CD4-positive, alpha-beta T cell treated with Interleukin-21 for 1 hour (primary cell): ENCODE measurements at places on chromosomes 5 and 9.

DNA sequence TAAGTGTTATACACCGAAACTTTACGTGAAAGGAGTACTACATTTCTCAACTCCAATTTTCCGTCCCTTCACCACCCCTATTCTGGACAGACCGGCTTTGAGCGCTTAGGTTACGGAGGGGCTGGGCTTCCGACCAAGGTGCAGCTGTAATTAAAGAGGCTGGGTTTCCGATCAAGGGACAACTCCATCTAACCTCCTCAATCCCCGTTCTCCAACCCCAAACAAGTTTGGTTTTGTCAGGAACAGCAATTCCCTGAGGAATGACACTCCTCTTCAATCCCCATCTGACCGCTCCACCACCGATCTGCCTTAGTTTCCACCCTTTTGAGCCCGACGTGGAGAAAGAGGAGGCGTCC, 577 bp downstream of the TUT7 start:
- peak; percentile 34 for DNase-seq

DNA sequence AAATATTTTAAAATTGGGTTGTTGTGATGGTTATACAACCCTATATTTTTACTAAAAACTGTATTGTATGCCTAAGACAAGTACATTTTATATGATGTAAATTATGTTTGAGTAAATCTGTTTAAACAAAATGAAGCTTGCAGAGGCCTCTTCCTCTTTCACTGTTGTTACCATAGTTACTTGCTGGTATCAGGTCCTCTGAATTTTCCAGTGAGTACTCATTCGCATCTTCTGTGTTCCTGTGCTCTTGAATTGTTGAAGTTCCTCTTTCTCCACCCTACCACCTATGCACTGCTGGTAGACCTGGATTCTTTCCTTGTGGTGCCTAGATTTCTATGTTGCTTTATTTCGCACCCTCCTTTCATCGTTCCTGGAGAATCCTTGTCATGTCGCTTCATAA, 938.5 kb upstream of the ACO1 start:
- no peak for DNase-seq

GRCh38 chr9:117763314-117763713, 59.1 kb downstream of the TLR4 start:
- no peak for DNase-seq

DNA sequence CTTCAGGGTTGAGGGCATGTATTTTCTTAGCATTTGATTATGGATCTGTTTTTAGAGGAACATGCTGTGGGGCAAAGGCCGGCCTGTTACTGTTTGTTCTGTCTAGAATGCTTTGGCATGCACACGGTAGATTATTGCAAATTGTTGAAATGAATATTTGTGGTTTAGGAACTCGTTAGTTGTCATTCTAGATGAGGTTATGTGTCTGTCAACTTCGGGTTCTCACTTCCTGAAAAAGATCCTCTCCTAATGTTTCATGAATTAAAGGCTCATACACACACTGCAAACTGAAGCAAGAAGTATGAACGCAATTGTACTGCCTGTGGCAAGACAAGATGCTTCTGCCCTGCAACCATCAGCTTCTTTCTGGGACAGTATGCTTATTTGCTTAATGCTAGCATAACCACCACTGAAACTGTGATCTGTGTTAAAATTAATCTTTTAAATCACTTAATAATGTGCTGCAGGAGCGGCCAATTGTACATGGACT, 99.6 kb downstream of the BASP1 start:
- no peak for DNase-seq

GRCh38 chr5:172311605-172312004, 28.0 kb upstream of the UBTD2 start:
- no peak for DNase-seq

DNA sequence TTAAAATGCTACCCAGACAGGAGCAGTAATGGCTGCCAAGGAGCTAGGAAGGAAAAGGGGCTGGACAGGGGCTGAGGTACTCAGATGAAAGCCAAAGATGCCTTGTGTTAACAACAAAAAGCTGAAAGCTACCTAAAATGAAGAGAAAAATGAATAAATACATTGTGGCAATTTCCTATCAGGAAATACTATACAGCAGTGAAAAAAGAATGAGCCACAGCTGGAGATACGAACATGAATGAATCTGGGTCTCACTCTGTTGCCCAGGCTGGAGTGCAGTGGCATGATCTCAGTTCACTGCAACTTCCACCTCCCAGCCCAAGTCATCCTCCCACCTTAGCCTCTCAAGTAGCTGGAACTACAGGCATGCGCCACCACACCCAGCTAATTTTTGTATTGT, 6.3 kb downstream of the TNIP1 start:
- no peak for DNase-seq

DNA sequence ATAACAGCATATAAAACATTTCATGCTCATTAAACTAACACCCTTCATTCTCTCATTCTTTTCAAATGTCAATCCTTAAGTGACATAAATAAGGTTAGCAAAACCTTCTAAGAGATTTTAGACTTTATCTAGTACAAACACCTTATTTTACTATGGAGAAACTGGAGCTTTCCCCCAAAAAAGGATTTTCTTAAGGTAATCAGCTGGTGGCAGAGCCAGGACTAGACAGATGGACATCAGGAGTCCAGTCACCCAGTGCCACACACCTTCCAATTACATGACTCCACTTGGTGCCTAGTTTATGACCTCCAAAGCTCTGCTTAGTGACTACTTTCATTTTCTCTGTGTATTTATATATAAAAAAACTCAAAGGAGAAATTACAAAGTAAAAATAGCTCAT, 70.2 kb downstream of the HTR4 start:
- no peak for DNase-seq

DNA sequence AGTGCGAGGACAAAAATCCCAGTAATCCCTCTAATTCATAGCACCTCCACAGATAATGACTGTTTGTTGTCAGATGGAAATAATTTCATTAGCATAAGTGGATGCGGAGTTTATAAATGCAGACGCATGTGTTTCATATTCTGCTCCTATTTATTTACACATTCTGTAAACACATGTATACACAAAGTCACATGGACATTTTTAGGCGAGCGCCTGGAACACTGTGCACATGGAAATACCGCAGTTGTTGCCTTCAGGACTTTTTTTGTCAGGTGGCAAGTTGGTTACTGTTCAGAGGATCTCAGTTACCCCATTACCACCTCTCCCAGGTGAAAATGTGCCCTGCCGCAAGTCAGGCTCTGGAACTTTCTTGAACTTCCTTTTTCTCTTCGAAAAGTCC, 40.3 kb upstream of the FBP1 start:
- no peak for DNase-seq

- DNase-seq, result no peak
Measured at GRCh38 chr5:374631-375335, 53.3 kb downstream of the AHRR start.

DNA sequence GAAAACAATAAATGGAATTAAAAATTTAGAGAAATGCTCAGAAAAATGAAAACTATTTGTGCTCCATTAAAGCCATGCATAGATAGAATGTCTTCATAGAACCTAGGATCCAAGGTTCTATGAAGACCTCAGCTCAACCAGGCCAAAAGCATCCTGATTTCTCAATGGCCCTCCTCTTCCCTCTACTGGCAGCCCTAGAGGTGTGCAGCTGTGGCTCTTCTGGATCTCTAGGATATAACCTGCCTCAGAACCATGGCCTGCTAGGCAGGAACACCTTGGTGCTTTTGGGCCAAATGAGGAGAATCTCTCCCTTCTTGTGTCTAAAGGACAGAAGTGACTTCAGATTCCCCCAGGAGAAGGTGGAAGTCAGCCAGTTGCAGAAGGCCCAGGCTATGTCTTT, 15.1 kb downstream of the IFNA1 start:
- DNase-seq, result peak; percentile 42

- no peak for DNase-seq
Measured at GRCh38 chr5:81068635-81069034, 108.5 kb downstream of the RASGRF2 start.

DNA sequence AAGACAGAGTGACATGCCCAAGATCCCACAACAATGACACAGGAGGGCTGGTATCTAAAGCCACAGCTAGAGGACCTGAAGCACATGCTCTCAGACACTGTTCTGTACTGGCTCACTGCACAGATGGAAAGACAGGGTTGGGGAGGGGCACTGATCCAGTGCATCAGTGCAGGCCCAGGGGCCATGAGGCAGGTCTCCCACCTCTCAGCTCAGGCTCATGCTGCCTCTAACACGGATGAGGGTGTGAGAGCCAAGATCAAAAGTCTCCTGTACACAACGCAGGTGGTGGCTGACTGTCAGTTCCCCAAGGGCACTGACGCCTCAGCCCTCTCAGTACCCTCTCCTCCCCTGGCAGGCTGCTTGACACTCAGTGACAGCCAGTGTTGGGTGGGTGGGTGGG, 10.9 kb downstream of the RAPGEF1 start:
- DNase-seq, result no peak

DNA sequence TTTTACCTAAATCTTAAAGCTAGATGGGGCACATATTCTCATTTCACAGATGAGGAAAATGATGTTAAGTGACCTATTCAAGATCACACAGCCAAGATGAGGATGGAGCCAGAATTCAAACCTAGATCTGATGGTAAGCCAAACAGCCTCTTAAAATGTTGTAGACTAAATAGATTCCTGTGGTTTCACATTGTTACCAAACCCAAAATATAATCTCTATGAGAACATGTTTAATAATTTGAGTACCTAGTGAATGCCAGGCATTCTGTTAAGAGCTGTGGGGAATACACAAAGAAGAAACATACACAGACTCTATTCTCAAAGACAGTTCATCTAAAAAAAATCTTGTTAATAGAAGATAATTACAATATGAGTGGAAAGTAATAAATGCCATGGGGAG, 25.2 kb downstream of the HOMER1 start:
- no peak for DNase-seq

GRCh38 chr5:176424181-176424580, 7.8 kb upstream of the CLTB start:
- no peak for DNase-seq

- DNase-seq, result no peak
Measured at GRCh38 chr9:123355761-123356431, at the start of gene CRB2. CRB2 (plus strand) TSS chr9:123356197; CDS start chr9:123356261, 64 bp downstream.

GRCh38 chr9:84266087-84266561, 74.4 kb downstream of the SLC28A3 start:
- peak; percentile 2 for DNase-seq

DNA sequence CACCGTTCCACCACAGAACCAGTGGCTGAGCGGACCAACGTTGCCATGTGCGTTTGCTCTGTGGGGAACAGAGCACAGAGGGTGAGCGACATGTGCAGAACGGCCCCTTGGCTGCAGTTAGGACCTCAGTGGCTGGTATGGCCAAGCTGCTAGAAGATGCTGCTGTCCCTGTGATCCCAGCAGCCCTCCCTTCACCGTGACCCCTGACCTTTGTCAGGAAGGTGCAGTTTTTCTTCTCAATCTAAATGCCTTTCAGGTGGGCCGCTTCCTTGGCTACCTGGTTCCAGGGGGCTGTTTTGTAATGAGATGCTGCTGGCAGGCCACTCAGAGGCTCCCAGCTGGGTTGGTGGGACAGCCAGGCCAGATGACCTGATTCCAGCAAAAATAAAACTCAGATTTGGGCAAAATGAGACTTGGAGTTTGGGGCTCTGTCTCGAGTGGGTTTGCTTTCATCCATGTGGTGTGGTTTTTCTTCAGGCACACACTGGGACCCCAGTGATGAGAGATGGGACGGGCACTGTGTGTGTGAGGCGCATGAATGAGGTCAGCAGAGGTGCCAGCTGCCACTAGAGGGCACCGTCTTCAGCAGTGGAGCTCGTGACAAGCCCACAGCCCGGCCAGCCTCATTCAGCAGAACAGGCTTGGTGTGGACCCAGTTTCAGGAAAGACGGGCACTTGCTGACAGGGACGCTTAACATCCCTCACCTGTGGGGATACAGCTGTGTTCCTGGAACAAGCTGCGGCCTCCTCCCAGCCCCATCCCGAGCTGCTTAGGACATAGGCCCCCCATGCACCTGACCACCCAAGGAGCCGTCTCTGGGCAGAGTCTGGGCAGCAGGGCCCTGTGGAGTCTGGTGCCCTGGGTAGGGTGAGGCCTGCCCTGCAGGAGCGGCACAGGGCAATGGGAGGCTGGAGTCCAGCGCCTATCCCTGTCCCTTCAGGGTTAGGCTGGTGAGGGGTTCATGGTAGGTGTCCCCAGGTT, 4.1 kb downstream of the MRPS2 start:
- peak; percentile 54 for DNase-seq

DNA sequence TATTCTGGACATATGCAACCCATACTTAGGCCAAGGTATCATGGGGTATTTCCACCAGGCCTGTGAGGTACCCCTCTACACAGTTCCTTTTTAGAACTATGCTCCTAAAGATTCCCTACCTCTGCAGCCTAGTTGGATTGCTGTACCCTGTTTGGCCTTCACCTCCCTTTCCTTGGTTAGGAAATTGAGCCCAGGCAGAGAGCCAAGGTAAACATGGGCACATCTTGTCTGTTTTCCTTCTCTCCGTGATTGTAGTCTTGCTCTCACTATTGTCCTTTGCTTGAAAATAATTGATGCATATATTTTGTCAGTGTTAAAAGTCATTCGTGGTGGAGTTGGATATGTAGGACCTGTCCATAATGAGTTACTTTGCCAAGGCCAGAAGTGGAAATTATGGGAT, 26.7 kb downstream of the BDP1 start:
- no peak for DNase-seq

- peak; percentile 19 for DNase-seq
Measured at GRCh38 chr5:135916638-135917263, 21.1 kb upstream of the IL9 start.

DNA sequence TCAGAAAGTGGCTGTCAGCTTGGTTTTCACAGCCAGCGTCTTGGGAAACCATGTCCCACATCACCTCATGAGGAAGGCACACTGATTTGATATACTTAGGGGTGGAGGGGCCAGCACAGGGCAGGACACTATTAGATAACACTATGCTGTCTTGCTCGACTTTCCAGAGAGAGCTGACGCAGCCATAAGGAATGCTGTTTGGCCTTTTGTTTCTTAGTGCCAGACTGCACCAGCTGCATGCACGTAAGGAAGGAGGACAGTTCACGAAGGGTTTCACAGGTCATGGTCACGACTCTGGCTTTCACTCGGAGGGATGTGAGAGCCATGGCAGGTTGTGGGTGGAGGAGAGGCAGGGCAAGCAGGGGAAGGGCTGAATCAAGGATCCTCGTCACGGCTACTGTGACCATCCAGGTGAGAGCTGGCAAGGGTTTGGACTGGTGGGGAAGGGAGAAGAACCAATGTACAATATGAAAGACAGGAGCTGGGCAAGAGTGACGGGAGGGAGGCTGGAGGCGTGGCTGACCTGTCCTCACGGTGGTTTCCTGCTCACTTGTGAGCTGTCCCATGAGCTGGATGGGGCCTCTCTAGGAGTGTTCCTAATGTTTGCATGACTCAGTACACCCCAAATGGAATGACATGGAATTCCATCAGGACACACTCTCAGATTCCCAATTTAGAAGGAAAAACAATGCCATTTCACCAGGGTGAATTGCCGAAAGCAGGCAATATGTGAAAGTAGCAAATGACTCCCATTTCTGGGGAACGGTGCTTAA, 61.7 kb downstream of the OTULIN start:
- no peak for DNase-seq

DNA sequence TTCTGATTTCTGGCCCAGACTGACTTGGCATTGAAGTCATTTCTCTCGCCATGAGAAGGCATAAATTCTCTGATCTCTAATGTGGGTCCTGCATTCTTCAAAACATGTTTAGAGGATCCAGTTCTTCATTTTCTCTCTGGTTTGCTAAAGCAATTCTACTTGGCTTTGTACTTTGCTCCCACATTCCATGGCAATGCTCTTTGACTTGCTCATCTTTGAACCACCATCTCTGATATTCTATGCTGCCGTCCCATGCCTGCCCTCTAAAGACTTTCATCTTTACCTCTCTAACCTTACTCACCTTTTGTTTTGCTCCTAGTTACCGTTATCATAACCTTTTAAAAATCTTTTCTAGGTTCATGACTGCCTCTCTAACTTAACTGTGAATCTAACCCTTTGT, 366.9 kb downstream of the KIF4B start:
- no peak for DNase-seq

- no peak for DNase-seq
Measured at GRCh38 chr5:43802119-43802518, 199.1 kb downstream of the NNT start.
